ENCODE measurements at places on chromosomes 4 and X.

DNA sequence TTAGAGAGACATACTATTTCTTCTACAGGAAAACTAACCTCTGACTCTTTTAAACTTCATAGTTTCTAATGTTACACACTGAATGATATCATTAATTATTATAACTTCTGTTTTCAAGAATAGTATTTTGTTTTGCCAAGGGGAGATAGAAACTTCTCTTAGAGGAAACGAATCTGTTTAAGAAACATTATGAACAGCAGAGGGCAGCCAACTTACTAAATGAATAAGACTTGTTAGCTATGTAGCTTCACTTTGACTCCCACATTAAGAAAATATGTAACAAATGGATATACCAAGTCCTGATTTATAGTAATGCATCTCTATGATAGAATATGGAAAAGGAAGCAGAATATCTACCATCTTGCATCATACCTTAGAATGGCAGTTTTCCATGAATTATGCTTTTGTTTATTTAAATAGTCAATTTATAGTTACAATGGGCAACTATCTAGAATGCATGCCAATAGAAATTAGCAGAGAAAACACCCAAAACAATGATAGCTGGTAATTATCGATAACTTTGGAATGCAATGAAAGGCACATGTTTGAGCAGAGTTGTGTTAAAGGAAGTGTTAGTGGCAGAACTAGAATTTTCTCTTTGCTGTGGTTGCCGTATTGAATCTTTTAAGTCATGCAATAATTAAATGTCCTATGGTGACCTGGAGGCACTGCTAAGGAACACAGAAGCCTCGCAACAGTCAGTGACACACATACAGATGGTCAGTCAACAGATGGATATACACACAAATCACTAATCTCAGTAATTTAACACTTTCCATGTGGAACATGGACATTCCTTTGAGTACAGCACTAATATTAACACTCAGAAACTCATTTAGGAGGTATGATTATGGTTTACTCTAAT is 105.7 kb upstream of the PDLIM3 start:
- peak; percentile 75 for DNase-seq

DNA sequence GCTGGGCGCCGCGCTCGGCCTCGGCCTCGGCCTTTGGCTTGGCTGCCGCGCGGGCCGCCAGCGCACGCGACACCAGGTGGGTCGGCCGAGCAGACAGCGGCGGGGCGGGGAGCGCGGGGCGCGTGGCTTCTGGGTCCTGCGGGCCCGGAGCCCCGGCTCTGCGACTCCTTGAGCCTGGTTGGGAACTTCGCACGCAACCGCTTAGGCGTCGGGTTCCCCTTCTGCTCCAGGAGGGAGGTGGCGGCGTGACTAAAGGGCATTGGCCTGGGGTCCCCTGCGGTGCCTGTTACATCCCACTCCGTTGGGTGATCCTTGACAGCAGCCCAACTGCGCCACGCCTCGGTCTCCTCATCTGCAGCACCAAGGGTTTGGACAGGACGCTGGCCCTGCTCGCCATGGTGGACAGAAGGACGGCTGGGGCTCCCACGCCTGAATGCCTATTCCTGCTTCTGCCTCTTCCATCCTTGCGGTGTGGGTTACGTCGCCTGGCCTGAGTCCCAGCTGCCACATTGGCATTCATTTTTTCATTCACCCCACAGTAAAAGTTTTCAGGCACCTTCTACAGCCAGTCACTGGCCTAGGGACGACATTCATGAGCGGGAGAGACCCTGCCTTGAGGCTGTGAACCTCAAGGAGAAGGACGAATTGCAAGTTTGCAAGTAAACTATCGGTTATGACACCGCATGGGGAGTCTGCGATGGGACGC is 631 bp downstream of the EVC start:
- DNase-seq = peak; percentile 73

GRCh38 chr4:40395166-40395900 is 60.2 kb downstream of the CHRNA9 start:
- no peak for DNase-seq

- no peak for DNase-seq
Measured at GRCh38 chr4:125115476-125115875, 199.3 kb upstream of the FAT4 start.

- DNase-seq = no peak
Measured at GRCh38 chr4:105509291-105509690, 35.4 kb upstream of the PPA2 start.

- no peak for DNase-seq
Measured at GRCh38 chrX:30895370-30895769, 6.3 kb upstream of the TAB3 start.

- DNase-seq = peak; percentile 47
Measured at GRCh38 chr4:48949518-48950219, 36.4 kb upstream of the CWH43 start.

GRCh38 chr4:87405211-87405820 is 14.3 kb upstream of the HSD17B11 start:
- no peak for DNase-seq

- DNase-seq = no peak
Measured at GRCh38 chrX:2714551-2714950, 23.5 kb downstream of the CD99 start.

GRCh38 chrX:40778861-40779575 is 43.7 kb upstream of the MED14 start:
- DNase-seq = peak; percentile 79

- no peak for DNase-seq
Measured at GRCh38 chr4:119232286-119232685, 19.8 kb downstream of the USP53 start.

GRCh38 chr4:73732759-73733431 is 7.5 kb upstream of the CXCL8 start:
- no peak for DNase-seq

GRCh38 chr4:11730545-11730944 is 301.9 kb upstream of the HS3ST1 start:
- no peak for DNase-seq

DNA sequence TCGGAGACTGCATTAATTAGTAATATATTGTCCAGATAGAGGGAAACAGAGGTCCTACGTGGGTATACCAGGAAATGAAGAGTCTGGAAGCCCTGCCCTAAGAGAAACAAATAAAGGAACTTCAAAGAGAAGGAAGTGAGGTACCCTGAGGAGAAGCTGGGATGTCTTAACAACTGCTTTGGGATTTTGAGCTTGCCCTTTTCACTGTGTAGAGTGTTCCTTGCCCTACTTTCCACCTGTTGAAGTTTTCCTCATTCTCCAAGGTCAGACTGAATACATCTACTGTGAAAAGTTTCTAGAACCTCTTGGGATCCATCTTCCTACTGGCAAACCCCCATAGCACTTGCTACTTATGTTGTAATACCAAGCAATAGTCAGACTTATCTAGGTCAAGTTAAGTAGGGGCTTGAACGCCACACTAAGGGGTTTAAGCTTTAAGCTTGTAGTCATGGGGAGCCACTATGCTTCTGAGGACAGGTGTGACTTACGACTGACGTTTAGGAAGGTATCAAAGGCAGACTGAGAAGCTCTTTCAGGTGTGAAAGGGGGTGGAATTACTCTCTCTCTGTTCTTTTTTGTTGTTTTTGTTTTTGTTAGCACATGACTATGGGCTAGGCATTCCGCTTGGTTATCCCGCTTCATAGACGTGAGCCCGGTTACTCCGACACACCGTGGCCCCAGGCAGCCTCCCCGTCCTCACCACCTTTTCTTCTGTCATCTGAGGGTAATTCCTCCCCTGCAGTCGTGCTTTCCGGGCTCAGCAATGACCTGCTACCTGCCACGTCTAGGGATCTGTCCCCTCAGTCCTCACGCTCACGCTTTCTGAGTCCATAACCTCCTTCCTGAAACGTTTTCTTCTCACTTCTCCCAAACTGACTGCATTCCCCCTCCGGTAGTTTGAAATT is 959 bp upstream of the REST start:
- no peak for DNase-seq

- no peak for DNase-seq
Measured at GRCh38 chr4:139907001-139907809, 241.6 kb downstream of the MGST2 start.

- DNase-seq = no peak
Measured at GRCh38 chr4:36835246-36835645, 409.3 kb upstream of the NWD2 start.

DNA sequence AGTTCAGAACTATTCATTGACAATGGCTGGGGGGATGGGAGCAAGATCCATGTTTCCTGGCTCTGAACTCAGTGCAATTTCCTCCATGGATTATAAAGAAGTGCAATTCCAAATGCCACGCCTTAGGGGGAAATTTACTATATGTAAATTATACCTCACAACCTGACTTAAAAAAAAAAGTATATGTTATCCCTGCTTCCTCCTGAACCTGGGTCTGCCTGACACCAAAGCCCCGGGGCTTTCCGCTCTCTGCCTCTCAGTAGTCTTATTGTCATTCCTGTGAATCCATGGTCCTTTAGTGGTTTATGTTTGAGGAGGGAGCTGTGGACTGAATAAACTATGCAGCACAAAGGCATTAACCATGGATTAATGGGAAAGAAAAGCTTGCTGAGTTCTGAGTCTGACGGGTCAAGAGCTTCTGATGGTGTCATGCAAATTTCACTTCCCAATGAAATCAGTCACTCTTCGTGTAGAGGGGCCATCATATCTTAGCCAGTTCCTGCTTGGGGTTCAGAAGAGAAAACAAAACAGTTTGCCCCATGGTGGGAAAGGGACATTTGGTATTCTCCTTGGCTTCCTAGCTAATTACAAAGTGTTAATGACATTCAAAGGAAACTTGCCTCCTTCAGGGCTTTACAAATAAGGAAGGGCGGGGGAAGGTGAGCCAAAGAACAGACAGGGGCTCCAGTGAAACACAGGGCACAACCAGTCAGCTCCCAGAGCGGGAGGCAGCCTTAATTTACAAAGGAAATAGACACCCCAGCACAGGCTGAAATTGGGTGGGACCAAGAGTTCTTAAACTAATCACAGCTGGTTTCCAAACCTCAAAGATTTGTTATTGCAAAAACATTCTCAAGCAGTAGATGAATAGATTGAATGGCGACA is 14.3 kb downstream of the FAM9C start:
- DNase-seq = peak; percentile 70

DNA sequence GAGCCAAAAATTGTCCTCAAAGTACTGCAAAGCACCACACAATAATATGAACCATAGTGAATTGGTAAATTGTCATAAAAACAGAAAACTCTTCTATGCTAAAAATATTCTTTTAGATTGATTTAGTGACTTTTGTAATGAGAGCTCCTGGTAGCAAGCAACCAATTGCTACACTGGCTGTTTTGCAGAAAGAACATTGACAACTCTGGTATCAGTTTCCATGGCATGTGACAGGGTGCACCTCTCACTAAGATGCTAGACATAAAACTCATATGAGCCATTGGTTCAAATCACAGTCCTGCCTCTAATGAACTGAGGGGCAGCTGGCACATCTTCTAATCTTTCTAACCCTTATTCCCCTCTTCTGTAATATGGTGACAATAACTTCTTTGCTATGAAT is 212.2 kb downstream of the HS3ST1 start:
- DNase-seq = no peak

- peak; percentile 44 for DNase-seq
Measured at GRCh38 chr4:150579551-150580234, 2.3 kb upstream of the MAB21L2 start.

- DNase-seq = no peak
Measured at GRCh38 chr4:186876961-186877626, 153.4 kb upstream of the FAT1 start.

- DNase-seq = no peak
Measured at GRCh38 chr4:145827885-145828284, 110.7 kb downstream of the ZNF827 start.

DNA sequence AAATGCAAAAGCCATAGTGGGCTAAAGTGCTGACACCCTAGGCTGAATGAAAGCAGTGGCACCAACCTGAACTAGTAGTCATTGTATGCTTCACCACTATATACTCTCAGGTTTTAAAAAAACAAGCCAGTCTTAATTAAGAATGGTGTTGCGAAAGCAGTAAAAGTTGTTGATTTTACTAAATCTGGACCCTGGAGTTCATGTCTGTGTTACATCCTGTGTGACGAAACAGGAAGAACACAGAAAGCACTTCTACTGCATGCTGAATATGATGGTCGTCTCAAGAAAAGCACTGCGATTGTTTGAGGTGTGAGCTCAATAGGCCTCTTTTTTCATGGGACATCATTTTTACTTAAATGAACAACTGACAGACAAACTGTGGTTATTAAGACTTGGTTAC is 24.2 kb upstream of the GDPD2 start:
- peak; percentile 17 for DNase-seq

GRCh38 chr4:120130786-120131185 is 64.1 kb upstream of the MAD2L1 start:
- DNase-seq = no peak

GRCh38 chr4:188869581-188869980 is 730.3 kb downstream of the TRIML1 start:
- peak; percentile 5 for DNase-seq

DNA sequence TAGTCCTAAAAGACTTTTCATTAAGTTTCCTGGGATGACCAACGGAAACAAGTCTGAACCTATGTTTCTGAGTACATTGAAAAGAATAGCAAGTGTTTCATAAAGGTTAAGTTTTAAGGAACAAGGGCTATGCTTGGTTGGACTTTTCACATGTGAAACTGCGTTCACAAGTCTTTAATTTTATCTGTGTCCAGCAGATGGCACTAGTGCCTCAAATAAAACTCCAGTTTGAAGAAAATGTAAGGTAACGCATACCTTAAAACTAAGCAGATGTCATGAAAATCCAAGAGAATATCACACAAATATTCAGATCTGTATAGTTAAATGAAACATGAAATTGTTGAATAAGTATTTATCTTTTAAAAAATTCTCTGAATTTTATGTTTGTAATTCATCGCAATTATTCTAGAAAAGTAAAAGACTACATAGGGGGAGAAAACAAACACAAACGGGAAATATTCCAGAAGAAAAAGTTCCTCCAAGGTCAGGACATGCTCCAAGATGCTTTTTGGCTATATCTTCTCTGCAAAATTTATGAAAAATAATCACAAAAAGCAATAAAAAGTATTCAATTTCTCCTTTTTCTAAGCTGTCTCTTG is 89.6 kb upstream of the MAD2L1 start:
- peak; percentile 61 for DNase-seq

DNA sequence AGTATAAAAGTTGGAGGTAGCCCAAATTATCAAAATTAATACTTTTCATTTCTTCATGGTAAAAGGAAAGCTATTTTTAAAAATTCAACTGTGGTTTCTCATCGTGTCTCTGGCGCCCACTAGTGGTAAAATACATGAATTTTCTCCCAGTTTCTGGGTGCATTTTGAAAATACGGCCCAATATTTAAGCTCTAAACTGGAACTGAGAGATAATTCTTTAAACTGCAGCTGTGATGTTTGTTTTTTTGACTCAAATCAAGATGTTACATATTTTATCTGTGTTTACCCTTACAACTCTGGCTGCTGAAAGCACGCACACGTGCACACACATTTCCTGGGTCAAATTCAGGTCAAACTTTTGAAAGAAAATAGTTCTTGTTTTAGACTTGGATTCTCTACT is 123.9 kb upstream of the ACSL4 start:
- DNase-seq = peak; percentile 28

Data from fibroblast of skin of back (primary cell).